ENCODE measurements at places on chromosomes 12 and 14. TPM values are rescaled to one million over a fixed set of nuclear protein-coding genes. Genes with fewer than 3 reads are reported as not detected.

DNA sequence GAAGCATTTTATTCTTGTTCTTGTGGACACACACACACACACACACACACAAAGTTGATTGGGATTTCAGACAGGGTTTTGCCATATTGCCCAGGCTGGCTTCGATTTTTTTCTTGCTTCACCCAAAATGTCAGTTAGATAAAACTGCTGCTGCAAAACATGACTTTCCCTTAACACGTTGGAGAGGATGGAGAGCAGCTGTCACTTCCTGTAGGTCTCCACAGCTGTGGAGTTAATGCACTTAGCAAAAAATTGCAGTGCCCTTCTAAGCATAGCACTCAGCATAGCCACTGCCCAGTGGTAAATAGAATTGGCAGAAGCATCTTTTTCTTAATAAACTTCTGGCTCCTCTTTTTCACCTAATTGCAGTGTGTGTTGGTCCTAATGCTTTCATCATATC is 54.5 kb downstream of the PDZRN4 start:
- no peaks in the 10 kb centered on the region for H3K36me3 ChIP-seq
- no peaks in the 10 kb centered on the region for H3K4me1 ChIP-seq
- DNase-seq = no peak
- no peak overlapping the region for H3K27ac ChIP-seq

- H3K27me3 ChIP-seq = no peaks in the 10 kb centered on the region
- peaks cover 75% of the 10 kb centered on the region for H3K36me3 ChIP-seq
- H3K27ac ChIP-seq = no peak overlapping the region
- no peak overlapping the region for H3K4me3 ChIP-seq
- no peak for DNase-seq
- no peaks in the 10 kb centered on the region for H3K4me1 ChIP-seq
Observed at GRCh38 chr12:12985817-12986408, 14.2 kb downstream of the HEBP1 start.

Gene CTSG
- total RNA-seq = 9.7 TPM

- no peaks in the 10 kb centered on the region for H3K36me3 ChIP-seq
- H3K27me3 ChIP-seq = no peaks in the 10 kb centered on the region
- no peak overlapping the region for H3K4me3 ChIP-seq
Observed at GRCh38 chr14:68627050-68627867, 165.6 kb downstream of the ZFP36L1 start.

- H3K36me3 ChIP-seq = no peaks in the 10 kb centered on the region
- no peak overlapping the region for H3K27ac ChIP-seq
- H3K4me1 ChIP-seq = no peaks in the 10 kb centered on the region
- no peak for DNase-seq
Observed at GRCh38 chr14:98382662-98383061, 889.3 kb downstream of the BCL11B start.

- no peak overlapping the region for H3K27ac ChIP-seq
- no peak for DNase-seq
- no peak overlapping the region for H3K4me3 ChIP-seq
- no peaks in the 10 kb centered on the region for H3K36me3 ChIP-seq
- no peaks in the 10 kb centered on the region for H3K27me3 ChIP-seq
Observed at GRCh38 chr14:61388173-61388975, 67.0 kb downstream of the PRKCH start.

DNA sequence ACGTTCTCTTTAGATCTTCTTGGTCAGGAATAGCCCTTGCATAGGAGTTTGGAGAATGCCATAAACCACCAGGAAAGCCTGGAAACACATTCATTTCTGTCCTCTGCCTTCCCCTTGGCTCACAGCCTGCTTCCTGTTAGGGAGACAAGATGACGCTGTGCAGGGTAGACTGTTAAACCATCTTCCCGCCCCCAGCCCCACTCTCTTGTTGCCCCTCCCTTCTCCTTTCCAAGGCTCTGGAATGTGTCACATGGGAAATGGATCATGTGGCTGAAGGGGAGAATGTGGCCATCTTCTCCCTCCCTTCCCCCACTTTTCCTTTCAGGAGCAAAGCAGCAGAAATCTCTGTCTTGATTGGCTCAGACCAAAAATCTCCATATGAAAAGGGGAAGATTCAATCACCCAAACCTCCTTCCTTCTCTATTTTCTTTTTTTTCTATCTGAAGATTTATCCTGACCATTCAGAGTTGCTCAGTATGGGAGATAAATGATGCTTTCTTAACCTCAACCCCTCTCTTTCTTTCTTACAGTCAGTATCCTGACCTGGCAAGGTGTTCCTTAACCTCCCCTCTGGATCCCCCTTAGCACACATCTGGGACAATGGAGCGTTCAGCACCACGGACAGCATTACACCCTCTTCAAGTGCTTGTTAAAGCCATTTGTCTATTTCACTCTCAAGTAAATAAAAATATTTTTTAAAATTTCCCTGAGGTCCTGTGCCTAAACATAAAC is 11.4 kb downstream of the GPR19 start:
- no peaks in the 10 kb centered on the region for H3K4me1 ChIP-seq
- H3K36me3 ChIP-seq = no peaks in the 10 kb centered on the region
- no peak overlapping the region for H3K27ac ChIP-seq
- no peaks in the 10 kb centered on the region for H3K27me3 ChIP-seq
- DNase-seq = no peak

DNA sequence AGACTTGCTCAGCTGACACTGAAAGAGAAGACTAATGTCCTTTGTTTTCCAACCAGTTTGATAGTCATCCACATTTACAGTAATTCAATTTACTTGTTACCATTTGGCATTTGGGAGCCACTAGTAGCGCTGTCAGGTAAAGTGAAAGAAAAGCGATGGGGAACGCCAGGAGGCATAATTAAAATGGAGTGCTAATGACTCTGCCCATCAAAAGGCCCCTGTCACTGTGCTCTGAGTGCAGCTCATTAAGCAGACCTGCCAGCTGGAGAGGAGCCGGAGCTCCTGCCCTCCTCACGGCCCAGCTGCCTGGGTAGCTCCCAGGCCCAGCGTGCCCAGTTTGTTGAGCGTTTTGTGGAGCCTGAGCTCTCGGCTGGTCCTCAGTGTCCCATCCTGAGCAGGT is 463.6 kb upstream of the CCDC196 start:
- no peak overlapping the region for H3K27ac ChIP-seq
- no peaks in the 10 kb centered on the region for H3K4me1 ChIP-seq
- H3K27me3 ChIP-seq = no peaks in the 10 kb centered on the region
- no peaks in the 10 kb centered on the region for H3K36me3 ChIP-seq

- no peaks in the 10 kb centered on the region for H3K4me1 ChIP-seq
- H3K4me3 ChIP-seq = no peak overlapping the region
- no peaks in the 10 kb centered on the region for H3K36me3 ChIP-seq
- peak; percentile 21 for DNase-seq
- no peak overlapping the region for H3K27ac ChIP-seq
Observed at GRCh38 chr12:1843641-1844005, 23.3 kb downstream of the LRTM2 start.

GRCh38 chr12:132140918-132141841 is 2.9 kb downstream of the DDX51 start:
- H3K36me3 ChIP-seq = peaks cover 41% of the 10 kb centered on the region
- H3K4me3 ChIP-seq = no peak overlapping the region
- H3K4me1 ChIP-seq = peaks cover 18% of the 10 kb centered on the region
- H3K27me3 ChIP-seq = no peaks in the 10 kb centered on the region
- no peak overlapping the region for H3K27ac ChIP-seq

GRCh38 chr12:18160901-18161300 is 70.9 kb upstream of the RERGL start:
- no peak for DNase-seq
- no peaks in the 10 kb centered on the region for H3K36me3 ChIP-seq
- H3K4me3 ChIP-seq = no peak overlapping the region
- H3K4me1 ChIP-seq = peaks cover 3% of the 10 kb centered on the region
- no peaks in the 10 kb centered on the region for H3K27me3 ChIP-seq
- H3K27ac ChIP-seq = no peak overlapping the region

Gene EFS
- total RNA-seq = 10.4 TPM

- H3K27me3 ChIP-seq = no peaks in the 10 kb centered on the region
- DNase-seq = no peak
- H3K4me1 ChIP-seq = no peaks in the 10 kb centered on the region
Observed at GRCh38 chr12:17301544-17301943, 695.6 kb upstream of the LMO3 start.

Gene TMEM229B
- 5.4 TPM for total RNA-seq

Gene TGM1
- total RNA-seq = 12.3 TPM

GRCh38 chr14:92173668-92174067 is 51.9 kb downstream of the CPSF2 start:
- H3K4me3 ChIP-seq = no peak overlapping the region
- no peaks in the 10 kb centered on the region for H3K4me1 ChIP-seq
- H3K27ac ChIP-seq = no peak overlapping the region
